ENCODE measurements at places on chromosomes 12 and 14. TPM values are rescaled to one million over a fixed set of nuclear protein-coding genes. Genes with fewer than 3 reads are reported as not detected.

Gene KRT6C
- not detected for total RNA-seq

Gene PTGDR
- 1.8 TPM for total RNA-seq

Gene ANKS1B
- total RNA-seq = 47.0 TPM

Gene LAG3
- total RNA-seq = 0.16 TPM

Gene KRT79
- not detected for total RNA-seq

Gene SSPN
- total RNA-seq = 9.3 TPM

Gene SLC5A8
- total RNA-seq = not detected

Gene UNC119B
- 18.2 TPM for total RNA-seq

DNA sequence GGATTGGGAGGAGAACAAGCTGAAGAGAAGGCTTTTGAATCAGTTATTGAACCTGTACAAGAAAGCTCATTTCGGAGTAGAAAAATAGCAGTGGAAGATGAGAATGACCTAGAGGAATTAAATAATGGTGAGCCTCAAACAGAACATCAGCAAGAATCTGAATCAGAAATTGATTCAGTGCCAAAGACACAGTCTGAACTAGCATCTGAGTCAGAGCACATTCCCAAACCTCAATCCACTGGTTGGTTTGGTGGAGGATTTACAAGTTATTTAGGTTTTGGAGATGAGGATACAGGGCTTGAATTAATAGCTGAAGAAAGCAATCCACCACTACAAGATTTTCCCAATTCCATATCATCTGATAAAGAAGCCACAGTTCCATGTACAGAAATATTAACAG lies 13.5 kb downstream of the MIA2 start:
- DNase-seq = peak; percentile 91

DNA sequence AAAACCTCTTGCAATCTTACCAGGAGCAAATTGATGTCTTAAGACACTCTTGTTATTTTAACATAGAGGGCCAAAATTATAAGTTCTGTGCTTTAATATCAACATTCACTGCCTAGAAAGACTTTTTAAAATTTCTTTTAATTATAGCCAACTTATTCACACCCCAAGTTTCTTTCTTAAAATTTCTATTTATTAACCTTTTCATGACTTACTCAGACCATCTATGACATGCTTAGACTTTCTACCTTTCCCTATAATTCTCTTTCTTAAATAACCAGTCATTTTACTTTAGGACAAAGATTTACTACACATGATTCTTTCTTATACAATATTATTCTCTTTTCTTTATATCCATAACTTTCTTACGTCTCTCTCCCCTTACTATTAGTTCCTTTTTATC lies 220.4 kb downstream of the NUBPL start:
- no peak for DNase-seq

- no peak for DNase-seq
Observed at GRCh38 chr14:27366596-27366995, 768.8 kb upstream of the NOVA1 start.

DNA sequence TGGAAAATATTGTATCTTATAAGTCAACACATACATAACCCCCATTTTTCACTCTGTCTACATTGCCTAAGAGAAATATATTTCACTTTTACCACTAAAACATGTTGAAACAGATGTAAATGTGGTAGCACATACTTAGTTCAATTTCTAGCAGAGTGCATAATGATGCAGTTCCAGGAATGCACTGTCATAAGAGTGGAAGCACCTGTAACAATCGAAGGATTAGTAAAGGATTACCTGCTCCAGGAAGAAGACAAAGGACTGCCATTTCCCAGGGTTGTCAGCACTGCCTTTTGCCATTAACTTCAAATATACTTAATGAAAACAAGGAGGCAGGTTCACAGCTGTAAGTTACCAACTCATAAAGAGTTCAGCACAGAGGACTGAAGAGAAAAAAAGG lies 24.6 kb downstream of the DAD1 start:
- DNase-seq = no peak

DNA sequence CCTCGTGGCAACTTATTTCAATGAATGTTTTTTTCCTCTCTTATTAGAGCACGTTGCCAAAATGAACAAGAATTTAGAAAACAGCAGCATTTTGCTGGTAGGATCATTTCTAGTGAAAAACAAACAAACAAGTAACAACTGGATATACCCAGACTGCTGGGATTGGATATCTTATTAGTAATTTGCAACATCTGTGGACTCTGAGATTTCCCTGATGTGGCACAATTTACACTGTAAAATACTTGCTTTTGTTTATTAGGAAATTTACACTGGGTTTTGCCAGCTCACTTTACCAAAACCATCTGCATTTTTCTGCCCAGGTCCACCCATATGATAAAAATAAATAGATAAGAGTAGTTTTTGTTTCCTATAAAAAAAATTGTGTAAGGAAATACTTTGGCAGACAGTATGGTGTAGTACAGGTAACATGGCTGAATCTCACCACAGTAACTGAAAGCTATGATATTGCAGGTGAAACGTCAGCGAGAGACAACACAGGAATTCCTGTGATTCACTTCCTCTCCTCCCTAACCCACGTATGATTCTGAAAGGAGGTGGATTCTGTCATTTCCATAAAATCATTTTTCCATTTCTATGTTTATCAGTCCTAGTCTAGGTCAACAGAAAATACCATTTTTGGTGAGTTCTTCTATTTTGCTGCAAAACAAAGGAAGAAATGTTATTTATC lies 176.2 kb upstream of the NOVA1 start:
- no peak for DNase-seq

- no peak for DNase-seq
Observed at GRCh38 chr12:27680619-27681018, 15.6 kb upstream of the REP15 start.

GRCh38 chr12:93653079-93653478 lies 24.1 kb upstream of the CRADD start:
- DNase-seq = no peak

DNA sequence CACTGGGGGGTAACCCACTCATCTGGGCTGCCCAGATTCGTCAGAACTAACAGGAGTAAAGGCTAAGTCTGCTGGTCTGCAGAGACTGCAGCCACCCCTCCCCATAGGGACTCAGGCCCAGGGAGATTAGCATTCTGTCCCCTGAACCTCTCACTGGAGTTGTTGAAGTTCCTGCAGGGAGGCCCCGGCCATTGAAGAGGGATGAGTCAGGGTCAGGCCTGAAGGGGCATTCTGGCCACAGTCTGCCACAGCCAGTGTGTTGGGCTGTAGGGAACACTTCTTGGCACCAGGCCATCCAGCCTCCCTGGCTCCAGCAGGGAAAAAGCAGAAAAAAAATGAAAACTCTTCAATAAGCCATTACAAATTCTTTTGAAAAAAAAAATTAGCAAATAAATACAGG lies 35.3 kb downstream of the KLRK1 start:
- no peak for DNase-seq

DNA sequence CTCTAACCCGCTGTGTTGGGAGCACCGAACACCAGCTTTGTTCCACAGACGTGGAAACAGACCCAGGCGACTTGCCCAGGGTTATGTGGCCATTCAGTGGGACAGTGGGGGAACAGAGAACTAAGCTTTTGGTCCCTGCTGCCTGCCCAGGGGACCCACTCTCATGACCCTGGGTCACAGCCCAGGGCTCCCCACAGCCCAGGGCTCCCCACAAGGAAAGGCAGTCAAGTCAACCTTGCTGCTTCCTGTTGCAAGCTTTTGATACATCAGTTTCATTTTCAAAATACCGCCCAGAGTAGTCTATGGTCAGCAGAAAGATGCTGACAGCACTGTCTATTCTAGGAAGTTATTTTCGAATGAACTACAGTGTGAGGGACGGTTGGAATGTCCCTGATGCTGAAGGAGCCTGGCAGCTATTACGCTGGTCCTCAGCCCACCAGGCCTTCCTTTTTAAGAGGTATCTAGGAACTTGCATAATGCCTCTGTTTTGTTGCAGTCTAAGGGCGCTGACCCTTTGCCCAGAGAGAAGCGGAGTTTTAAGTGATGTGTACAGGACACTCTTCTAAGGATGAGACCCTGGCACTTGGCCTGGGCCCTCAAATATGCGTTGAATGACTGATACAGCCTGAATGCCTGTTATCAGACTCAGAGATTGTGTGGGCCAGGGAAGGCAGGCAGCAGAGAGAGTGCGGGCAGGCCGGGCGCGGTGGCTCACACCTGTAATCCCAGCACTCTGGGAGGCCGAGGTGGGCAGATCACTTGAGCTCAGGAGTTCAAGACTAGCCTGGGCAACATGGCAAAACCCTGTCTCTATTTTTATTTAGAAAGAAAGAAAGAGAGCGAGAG lies 12.6 kb upstream of the TTC7B start:
- no peak for DNase-seq

DNA sequence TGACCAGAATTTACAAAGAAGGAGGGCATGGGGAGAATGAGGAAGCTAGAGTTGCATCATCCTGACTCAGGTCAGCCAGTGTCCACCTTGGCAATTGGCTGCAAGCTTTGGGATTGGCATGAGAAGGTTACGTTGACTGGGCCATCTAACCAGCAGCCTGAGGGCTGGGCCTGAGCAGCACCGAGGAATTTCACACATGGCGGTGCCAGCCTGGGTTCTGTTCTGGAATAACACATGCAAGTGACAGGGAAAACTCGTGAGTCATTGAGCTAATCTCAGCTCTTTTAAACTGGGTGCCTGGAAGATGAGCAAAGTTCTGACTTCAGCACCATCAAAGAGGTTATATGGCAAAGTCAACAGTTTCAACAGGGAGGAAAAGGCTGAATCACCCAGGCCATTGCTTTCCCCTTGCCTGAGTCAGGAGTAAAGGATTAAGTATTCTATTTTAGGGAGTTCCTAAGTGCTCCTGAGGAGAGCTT lies 543.2 kb upstream of the TBX3 start:
- peak; percentile 88 for DNase-seq

DNA sequence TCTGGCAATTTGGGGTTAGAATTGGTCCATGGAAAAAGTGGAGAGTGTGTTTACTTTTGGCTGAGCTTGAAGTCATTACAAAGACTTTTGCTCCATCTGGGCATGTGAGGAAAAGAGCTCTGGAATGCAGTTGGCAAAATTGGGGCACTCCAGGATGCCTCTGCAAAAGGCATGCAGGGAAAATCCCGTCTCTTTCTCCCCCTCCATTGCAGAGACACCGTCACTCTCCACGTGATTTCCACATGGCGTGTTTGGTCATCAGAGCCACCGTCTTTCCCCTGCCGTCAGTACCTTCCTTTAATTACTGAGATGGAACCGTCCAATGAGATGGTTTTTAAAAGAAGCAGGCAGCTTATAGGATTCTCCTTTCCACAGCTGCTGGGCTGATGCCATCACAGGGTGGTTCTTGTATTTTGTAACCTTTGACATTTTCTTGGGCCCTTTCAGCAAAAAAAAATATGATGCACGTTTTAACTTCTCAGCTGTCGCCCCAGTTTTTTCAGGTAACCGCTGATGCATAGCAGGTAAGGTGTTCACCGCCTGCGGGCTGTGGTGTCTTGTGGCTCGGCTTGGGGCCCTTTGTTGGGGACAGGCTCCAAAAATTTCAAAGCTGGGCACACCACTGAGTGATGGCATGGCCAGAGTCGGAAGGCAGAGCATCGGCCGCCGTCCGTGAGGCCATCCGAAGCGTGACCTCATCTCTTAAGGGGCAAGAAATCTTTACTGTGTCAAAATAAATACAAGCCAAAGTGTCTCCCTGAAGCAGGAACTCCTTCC lies 68.4 kb downstream of the CACNA1C start:
- DNase-seq = no peak

DNA sequence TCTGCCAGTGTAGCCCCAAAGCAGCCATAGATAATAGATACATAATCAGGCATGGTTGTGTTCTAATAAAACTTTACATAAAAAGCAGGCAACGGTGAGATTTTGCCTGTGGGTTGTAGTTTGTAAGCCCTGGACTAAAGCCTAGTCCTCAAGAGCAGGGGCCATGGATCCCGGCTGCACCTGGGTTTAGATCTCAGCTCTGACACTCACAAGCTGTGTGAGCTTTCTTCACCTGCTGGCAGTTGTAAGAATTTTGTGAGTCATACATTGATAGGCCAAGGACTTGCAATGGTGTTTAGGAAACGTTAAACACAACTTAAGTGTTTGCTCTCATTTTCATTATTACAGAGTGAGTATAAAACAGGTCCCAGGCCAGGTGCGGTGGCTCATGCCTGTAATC lies 395.8 kb upstream of the TBX3 start:
- DNase-seq = no peak

- DNase-seq = no peak
Observed at GRCh38 chr12:115443351-115443938, 759.5 kb upstream of the TBX3 start.

- no peak for DNase-seq
Observed at GRCh38 chr14:42163136-42163535, 556.5 kb downstream of the LRFN5 start.

- no peak for DNase-seq
Observed at GRCh38 chr14:70791971-70792370, 17.3 kb downstream of the MAP3K9 start.

DNA sequence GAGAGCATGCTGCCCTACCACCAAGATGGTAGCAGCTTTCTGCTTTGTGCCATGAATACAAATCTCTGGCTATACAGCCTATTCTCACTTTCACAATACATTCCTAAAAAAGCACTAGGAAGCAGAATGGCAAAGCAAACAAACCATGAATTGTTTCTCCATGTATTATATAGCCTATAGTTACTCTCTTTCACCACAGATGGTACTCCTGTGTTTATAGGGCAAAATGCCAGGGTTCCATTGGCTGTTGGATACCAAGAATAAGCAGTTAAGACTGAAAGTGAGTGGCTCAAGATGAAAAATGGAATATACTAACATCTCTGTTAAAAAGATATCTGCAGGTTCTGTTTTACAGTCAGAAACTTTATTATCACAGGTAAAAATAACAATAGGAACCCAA lies 11.1 kb downstream of the ARF3 start:
- DNase-seq = peak; percentile 32

GRCh38 chr12:22255097-22255496 lies 79.4 kb downstream of the ST8SIA1 start:
- DNase-seq = no peak
